ENCODE measurements at places on chromosomes 2 and 18.

GRCh38 chr2:60125611-60126426 lies 427.6 kb downstream of the BCL11A start:
- no peak for DNase-seq

DNA sequence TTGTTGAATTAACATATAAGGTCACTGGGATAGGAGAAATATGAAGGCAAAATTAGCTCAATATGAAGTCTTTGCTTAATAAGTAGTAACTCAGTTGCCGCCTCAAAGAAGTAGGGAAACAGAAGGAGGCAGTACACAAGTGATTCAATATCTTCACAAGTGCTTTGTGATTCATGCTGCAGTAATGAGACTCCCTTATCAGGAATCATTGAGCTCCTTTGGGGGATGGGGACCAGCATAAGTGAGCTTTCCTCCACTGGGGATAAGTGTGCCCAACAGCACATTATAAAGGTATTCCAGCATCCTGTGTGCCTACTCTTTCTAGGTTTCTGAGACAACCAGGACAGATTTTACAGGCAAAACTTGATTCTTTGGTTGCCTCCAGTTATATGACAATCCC lies 323.4 kb upstream of the UBE2E3 start:
- DNase-seq: no peak

DNA sequence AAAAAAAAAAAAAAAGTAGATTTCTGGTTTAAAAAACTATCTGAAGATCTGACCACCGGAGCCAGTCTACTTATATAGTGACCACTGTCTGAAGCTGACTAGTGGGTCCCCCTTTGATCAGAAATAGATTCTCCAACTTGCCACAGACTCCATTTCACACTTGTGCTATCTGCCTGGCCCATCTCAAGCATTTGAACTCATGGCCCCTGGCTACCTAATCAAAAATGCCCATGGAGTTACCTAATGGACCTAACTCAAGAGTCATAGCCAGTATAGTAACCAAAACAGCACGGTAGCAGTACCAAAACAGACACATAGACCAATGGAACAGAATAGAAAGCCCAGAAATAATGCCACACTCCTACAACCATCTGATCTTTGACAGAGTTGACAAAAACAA lies 17.0 kb upstream of the ATL2 start:
- no peak for DNase-seq

DNA sequence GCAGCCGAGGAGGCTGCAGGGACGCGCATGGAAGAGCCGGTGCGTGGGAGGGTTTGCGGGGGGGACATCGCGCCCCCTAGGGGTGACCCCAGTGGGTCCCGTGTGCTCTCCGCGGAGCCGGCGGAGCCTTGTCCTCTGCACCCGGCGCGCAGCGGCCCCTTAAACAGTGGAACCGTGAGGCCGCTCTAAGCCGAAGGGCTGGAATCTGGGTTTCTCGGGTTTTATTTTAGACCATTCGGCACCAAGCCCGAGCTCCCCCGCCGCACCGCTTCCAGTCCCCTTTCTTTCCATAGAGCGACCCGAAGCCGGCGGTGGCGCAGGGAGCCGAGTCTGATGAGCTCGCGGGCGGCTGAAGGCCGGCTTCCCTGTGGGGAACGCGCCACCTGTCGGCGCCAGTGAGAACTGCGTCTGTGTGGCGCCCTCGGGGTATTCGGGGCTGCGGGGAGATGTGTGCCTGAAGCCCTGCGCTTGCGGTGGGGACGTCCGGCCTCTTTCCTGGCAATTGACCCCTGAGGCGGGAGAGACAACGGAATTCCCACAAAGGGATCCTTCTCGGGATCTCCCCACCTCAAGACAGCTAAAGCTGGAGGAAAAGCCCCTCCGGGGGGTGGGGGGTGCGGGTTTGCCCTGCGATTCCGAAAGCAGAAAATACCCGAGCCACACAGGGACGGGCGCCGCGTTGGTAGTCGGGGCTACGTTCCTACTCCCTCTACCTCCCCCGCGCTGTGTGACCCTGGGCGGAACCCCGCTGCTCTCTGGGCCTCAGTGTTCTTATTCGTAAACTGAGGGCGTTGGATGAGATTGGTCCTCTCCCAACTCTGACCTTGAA lies 8.2 kb upstream of the EN1 start:
- DNase-seq: peak; percentile 66

DNA sequence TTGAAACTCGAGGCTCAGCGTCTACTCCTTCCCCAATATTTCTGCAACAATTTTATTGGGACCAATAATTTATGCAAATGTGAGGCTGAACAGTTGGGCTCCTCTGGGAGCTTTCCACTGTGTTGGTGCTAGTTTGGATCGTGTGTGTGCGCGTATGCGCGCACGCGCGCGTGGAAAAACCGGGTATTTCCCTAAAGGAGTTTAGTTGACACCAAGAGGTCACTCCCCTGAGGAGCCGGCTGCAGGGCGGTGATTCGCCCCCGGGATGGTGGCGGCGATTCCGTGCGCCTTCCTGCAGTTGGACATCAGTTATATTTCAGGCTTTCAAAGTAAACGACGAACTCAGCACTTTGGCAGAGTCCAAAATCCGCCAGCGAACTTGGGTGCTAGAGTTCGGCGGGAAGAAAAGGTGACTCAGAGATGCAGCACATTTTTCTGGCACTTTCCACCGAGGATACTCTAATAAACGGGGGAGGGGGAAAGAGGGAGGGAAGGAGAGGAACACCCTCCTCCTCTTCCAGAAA lies 186.5 kb upstream of the FANCL start:
- DNase-seq: no peak

DNA sequence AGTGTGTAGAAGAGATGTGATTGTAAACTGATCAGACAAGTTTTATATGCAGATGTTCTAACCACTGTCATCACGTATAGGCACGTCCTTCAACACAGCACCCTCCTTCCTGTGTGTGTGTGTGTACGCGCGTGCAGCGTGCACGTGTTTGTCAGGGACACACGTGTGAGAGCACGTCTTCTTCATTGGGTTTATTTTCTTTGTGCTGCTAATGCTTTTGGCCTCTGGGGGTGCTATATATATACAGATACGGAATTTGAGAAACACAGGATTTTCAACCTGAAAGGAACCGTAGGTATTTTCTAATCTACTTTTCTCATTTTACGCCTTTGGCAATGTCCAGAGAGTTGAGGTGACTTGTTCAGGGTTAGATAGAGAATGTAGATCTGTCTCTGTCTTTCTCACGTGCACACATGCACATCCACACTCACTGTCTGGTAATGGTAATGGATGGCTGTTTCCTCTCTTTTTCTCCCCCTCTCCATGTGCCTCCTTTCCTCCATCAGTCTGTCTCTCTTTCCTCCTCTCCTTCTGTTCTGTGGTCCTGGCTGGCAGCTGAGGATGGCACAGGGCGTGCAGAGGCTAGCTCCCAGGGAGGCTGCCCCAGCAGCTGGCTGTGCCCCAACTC lies 13.4 kb upstream of the CELF4 start:
- no peak for DNase-seq

DNA sequence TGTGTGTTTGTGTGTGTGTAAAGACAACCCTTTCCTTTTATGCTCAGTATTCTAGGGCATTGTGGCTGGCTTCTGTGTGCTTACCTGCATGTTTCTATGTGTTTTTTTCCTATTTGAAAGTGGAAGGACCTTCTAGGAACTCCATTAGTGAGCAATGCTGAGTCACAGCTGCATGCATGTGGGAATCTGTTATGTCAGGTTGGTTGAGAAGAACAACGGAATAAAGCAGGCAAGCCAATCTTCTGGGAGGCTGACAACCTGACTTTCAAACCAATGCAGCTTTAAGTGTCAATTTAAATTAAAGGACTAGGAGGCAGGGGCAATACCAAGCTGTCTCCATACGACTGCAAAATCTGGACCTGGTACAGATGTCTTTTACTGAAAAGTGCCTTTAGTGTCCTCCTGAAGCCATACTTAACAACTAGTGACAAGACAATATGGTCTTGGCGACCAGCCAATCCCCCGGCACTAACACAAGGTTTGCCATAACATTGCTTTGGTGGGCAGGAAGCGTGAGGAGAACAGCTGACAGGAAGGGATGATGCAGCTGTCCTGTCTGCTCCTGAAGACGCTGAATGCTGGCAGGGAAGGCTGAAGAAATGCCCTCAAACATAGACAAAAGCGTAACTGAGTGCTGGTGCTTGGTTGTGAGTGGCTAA lies 514.7 kb upstream of the CDH7 start:
- no peak for DNase-seq

DNA sequence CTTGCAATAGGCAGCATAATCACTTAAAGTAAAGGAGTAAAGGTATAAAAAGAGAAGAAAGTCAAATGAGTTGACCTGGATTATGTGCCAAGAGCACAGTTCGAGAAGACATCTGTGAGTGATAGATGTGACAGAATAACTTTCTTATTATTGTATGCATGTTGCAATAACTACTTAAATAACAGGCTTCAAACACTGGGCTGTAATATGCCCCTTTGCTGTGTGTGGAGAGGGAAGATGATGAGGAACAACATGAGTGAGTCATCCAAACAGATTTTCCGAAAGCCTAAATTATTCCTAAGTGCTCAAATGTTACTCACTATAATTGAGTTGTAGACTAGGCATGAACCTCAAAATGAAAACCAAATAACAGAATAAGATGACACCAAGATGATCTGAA lies 328.1 kb downstream of the EXOC6B start:
- DNase-seq: no peak

GRCh38 chr2:11507517-11507916 lies 26.3 kb upstream of the GREB1 start:
- DNase-seq: no peak
